ENCODE measurements at places on chromosomes 6 and 20.

GRCh38 chr6:65776332-65776731 lies 69.3 kb upstream of the EYS start:
- DNase-seq: no peak

DNA sequence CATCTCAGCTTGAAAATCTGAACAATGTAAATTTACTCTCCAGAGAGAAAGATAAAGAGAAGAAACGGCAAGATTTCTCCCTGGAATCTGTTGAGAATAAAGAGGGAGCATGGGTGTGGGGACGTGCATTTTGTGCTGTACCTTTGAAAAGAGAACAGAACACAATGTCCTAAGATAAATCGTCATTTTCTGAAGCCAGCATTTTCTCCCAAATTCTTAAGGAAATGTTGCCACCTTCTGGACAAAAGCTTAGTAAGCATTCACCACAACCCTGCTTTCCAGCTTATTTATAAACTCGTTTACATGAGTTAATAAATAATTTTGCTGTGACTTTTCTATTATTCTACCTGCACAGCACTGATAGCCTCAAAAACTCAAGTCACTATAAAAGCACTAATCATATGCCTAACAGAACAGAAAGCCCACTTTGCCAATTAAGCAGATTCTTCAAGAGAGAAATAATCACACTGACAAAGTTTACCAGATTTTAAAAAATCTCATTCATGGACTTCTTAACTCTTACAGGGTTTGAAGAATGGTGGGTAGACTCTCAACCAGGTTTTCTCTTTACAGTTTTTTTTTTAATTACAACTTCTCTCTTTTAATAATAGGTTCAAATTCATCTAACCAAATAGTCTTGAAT lies 155.8 kb downstream of the MBOAT1 start:
- DNase-seq: peak; percentile 63

- no peak for DNase-seq
Observed at GRCh38 chr6:157953580-157954091, 28.0 kb upstream of the SYNJ2 start.

DNA sequence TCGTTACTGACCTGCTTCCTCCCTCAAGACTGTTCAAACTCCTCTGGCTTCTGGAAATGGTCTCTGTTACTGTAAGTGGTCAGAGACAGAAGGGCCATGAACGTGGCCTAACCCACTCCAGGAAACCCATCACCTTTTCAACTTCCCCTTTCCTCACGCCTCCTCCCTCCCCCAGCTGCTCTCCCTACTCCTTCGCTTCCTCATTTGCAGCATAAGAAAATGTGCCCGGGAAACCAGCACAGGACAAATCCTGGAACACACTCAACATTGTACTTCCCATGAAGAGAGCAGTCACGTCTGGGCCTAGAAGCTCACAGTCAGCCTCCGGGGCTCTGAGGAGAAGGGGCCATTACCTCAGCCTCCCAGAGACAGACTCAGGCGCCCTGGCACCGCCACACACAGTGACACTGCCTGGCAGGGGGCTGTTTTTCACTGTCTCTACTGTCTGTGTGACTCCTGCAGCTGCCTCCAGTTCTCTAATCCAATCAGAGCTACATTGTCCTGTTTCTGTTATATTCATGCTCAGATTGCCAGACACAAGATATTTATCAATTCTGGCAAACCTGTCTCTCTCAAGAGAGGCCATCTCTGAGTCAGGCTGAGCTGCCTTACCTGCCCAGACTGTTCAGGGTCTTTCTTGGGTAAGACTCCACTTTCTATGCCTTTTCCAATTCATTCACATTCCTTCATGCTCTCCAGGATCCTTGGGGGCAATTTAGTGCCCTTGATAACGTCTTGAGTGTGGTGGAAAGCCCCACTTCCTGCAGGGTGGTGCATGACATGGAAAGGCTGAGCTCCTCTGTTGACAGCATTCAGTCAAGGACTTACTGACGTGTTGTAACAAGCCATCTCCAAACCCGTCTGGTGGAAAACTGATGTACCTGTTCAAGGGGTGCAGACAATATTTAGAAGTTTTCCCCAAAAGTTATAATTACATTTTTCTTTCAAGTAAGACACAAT lies 242.2 kb downstream of the HIVEP2 start:
- DNase-seq: peak; percentile 94

DNA sequence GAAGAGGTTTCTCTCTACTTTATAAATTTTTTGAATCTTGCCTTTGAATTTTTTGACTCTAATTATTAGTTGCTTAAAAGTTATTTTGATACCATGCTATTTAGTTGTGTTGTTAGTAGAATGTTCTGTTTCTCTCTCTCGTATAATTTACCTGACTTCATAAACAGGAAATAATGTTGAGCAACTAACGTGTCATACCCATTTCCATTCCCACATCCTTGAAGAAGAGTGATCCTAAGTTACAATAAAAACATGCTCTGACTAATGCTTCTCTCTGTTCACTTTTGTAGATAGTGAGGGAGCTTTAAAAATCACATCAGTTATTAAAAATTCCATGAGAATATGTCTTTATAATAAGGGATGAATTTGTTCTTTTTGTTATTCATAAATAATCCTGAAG lies 69.7 kb downstream of the SAMD5 start:
- DNase-seq: no peak
